Stimulated activated naive CD8-positive, alpha-beta T cell treated with anti-CD3 and anti-CD28 coated beads, Interleukin-15, amount 100 ng/mL, for 72 hours (primary cell): ENCODE measurements at places on chromosomes 16 and 17.
A peak's percentile ranks its signal among the peaks of the same experiment; 100 is the strongest.

DNA sequence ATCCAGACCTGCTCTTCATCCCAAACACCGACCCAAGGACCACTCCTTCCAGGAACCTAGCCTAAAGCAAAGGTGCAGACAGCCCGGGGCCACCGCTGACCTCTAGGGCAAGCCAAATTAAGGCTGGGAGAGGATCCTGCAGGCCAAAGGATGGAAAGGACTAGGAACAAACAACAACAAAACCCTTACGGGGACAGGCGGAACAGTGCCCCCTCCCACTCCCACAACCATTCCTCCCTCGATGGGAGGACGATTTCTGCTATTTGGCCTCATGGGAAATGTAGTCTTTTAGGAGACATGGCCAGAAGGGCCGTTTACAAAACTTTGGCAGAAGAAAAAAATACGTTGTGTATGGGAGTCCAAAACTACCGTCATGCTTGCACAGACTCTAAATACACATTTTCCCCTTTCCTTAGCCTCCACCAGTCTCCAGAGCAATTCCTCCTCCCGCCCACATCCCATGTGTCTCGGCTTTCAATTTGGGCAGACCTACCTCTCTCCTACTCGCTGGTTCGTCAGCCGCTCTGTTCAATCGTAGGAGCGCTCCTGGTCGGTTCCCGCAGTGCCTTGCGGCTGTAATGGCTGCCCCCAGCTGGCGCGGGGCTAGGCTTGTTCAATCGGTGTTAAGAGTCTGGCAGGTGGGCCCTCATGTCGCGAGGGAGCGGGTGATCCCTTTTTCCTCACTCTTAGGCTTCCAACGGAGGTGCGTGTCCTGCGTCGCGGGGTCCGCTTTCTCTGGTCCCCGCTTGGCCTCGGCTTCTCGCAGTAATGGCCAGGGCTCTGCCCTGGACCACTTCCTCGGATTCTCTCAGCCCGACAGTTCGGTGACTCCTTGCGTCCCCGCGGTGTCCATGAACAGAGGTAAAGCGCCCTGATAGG, at the start of gene ERAL1:
Gene ERAL1 (plus strand): TSS at position 560 of the 879 bp plus-strand sequence. CDS start 19 bp downstream, at position 579.
- peak; percentile 84 for DNase-seq

DNA sequence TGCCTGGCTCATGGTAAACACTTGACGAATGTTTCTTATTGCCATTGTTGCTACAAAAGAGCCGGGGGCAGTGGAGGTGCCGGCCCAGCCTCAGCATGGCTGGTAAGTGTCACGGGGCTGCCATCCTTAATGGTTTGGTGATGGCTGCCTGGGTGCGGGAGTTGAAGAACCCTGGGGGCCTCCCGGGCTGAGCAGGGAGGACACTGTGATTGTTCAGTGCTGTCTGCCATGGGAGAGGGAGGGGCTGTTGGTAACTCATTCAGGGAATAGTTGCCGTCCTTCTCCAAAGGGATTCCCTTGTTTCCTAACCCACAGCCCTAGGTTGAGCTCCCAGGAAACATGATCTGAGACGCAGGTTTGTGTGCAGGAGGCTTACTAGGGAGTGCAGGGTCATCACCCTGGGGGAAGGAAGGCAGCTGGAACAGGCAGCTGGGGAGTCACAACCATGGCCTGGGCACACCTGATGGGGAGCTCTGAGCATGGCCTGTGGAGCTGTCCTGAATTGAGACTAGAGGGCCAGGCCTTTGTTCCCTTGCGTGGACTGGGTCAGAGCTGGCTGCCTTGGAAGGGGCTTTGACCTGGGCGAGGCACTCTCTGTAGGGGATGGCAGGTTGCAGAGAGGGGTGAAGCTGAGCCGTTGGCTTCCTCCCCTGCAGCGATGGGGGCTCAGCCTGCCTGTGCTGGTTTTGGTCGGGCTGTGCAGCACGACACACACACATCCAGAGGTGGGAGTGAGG, 85.7 kb downstream of the PLCG2 start:
- no peak for DNase-seq

DNA sequence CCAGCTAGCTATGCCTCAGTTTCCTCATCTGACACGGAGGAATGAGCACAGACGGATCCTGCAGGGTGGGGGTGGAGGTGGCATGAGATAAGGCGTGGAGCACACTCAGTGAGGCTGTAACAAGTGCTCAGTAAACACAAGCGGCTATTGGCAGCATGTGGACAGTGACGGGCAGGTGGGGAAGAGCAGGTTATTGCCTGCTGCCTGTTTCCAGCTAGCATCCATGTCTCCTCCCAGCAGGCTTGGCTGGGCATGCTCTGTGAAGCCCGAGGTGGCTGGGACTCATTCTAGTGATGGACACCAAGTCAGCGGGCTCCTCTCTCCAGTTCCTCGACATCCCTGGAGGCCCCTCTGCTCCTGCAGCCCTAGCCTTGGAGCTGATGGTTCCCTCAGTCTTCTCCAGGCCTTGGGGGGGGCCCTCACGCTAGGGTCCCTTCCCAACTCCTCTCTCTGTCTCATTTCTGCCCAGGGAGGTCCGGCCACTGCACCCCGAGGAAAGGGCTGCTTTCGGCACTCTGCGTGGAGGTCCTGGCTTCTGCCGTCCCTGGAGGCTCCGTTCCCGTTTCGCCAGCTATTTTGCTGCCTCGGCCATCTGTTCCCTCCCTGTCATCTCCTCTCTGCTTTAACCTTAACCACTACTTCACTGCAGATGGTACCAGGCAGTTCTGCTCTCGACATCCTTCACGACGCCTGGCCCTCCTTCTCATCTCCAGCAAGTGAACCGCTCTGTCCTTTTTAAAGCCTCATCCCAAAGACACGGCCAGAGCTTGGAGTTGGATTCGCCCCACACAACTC, 6.2 kb downstream of the RTN4RL1 start:
- DNase-seq: no peak

DNA sequence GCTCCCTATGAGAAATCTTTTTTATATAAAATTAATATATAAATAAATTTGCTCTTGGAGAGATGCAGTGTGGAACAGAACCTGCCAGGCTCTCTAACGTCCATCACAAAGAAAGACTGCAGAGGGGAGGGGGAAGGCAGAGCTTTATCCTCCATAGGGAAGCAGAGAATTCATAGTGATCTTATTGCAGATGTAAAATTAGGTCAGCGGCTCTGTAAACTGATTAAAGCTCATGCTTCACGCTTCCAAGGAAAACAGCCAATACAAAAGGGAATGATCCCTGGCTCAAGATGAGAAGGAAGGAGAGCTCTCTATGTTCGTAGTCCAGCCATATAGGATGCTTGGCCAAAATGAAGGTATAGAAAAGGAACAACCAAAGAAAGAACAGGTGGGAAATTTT, 532.3 kb upstream of the PSMD7 start:
- DNase-seq: no peak

- DNase-seq: no peak
Observed at GRCh38 chr16:55908641-55909040, 33.5 kb upstream of the CES5A start.

- DNase-seq: no peak
Observed at GRCh38 chr17:27504188-27504995, 48.1 kb downstream of the KSR1 start.
